GM23248 (cell line): ENCODE measurements at places on chromosomes 7 and 10. TPM values are rescaled to one million over a fixed set of nuclear protein-coding genes. Genes with fewer than 3 reads are reported as not detected.
A peak's percentile ranks its signal among the peaks of the same experiment; 100 is the strongest.

GRCh38 chr10:127302343-127302742 is 106.0 kb upstream of the INSYN2A start:
- no peak overlapping the region for H3K4me3 ChIP-seq
- DNase-seq, result no peak
- no peaks in the 10 kb centered on the region for H3K27me3 ChIP-seq
- no peaks in the 10 kb centered on the region for H3K36me3 ChIP-seq
- no peak overlapping the region for H3K27ac ChIP-seq

DNA sequence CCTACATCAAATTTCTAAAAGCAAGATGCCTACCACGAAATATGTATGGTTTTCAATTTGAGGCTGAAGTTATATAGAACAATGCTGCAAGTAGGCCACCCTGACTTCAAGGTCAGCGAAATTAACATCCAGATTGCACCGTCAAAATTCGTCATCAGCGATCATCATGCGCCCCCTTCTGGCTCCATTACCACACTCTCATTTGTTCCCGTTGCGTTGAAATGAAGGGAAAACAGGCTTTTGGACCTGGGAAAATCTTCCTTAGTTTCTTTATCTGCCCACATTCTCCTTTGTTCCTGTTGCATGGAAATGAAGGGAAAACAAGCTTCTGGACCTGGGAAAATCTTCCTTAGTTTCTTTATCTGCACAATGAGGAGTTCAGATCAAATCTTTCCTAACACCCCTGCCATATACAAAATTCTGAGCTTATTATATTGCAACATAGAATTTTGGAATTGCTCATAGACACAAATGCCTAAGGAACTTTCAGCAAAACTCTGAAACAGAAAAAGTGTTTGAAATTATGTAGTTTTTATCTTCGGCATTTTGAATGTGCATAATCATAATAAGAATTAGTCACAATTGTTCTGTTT is 98.2 kb upstream of the PRKCQ start:
- H3K27me3 ChIP-seq, result peaks cover 24% of the 10 kb centered on the region; the same call in 1 of the 2 replicates
- H3K36me3 ChIP-seq, result no peaks in the 10 kb centered on the region

DNA sequence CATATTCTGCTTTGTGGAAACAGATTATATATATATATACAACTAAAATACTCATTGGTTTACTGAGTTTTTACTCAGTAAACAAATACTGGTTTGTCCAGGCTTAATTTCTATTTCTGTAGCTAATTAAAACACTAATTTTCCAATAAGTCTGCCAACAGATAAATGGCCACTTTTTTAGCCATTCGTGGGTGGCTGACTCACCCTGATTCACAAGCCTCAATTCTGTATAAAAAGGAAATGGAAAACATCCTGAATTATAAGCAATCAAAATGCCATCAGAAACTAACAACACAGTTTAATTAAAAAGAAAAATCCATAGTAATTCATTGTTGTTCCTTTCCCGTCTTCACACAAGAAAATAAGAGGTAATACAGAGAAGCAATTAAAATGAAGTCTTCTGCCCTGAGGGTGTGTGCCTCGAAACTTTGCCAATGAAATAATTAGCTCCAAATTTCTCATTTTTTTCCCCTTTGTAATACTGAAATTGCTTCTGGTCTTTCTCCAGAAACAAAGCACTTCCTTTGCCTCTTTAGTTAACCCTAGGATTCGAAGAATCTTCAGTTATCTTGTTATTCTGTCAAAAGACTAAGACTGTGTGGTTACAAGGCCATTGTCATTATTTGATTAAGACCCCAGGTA is 118.7 kb upstream of the PTN start:
- no peaks in the 10 kb centered on the region for H3K27me3 ChIP-seq
- H3K27ac ChIP-seq, result peak overlapping the region; percentile 46
- peaks cover 25% of the 10 kb centered on the region for H3K4me1 ChIP-seq
- H3K4me3 ChIP-seq, result peak overlapping the region; percentile 34

- no peak overlapping the region for H3K27ac ChIP-seq
- no peaks in the 10 kb centered on the region for H3K36me3 ChIP-seq
- H3K27me3 ChIP-seq, result no peaks in the 10 kb centered on the region
- H3K4me3 ChIP-seq, result no peak overlapping the region
- H3K4me1 ChIP-seq, result peaks cover 52% of the 10 kb centered on the region
Observed at GRCh38 chr7:92737706-92738105, 98.7 kb downstream of the CDK6 start.

DNA sequence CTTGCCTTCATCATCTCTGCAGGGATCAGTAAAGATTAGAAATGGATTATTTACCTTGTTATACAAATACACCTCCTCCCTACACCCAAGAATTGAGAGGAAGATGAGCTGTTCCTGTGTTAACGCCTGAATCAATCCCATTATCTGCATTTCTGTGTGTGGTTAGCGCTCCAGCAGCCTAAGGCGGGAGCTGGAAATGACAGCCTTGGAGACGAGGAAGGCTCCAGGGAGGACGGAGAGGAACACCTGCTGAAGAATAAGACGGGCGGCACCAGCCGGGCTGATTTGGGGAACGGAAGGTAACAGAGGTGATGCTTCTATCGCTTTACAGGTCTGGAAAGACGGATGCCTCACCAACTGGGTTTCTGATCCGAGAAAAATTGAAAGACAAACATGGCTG is 34.2 kb upstream of the DDC start:
- no peak overlapping the region for H3K4me3 ChIP-seq
- H3K36me3 ChIP-seq, result peaks cover 13% of the 10 kb centered on the region; the same call in 1 of the 2 replicates
- no peak for DNase-seq
- no peaks in the 10 kb centered on the region for H3K4me1 ChIP-seq
- H3K27me3 ChIP-seq, result no peaks in the 10 kb centered on the region

- peaks cover 27% of the 10 kb centered on the region for H3K27me3 ChIP-seq
- H3K4me1 ChIP-seq, result 0 out of 2 replicates have a peak, but pooled peaks cover 2% of the 10 kb centered on the region
- peak overlapping the region; percentile 74 for H3K4me3 ChIP-seq
Observed at GRCh38 chr7:518630-519483, 789 bp downstream of the PDGFA start.

GRCh38 chr10:31914370-31914769 is 14.3 kb downstream of the ARHGAP12 start:
- peaks cover 27% of the 10 kb centered on the region for H3K4me1 ChIP-seq
- H3K27me3 ChIP-seq, result no peaks in the 10 kb centered on the region
- DNase-seq, result no peak

DNA sequence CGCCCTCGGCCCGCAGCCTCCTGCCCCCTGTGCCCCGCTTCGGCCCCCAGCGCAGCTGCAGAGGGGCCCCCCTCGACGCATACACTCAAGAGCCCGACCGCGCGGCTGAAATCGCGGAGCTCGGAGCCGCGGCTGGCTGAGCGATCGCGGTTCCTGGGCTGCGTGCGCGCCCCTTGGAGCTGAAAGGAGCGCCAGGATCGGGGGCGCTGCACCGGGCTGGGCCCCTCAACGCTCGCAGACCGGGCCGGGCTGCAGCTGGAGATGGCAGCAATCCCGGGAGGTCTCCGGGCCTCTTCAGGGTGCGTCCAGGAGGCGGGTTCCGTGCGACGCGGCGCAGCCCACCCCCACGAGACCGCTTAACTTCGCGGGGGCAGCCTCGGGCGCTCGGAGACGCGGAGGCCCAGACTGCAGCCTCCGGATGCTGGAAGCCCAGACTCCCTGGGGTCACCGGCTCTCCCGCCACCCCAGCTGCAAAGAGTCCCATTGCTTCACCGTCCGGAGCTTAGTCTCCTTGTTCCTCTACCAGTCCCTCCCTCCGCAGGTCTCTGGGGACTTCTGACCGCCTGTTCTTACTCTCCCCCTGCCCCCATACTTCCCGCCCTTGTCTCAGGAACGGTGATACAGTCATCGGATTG is 73.0 kb upstream of the LRRC4 start:
- no peaks in the 10 kb centered on the region for H3K27me3 ChIP-seq
- H3K4me3 ChIP-seq, result peak overlapping the region; percentile 67
- H3K27ac ChIP-seq, result no peak overlapping the region
- H3K36me3 ChIP-seq, result no peaks in the 10 kb centered on the region

- no peaks in the 10 kb centered on the region for H3K36me3 ChIP-seq
- no peaks in the 10 kb centered on the region for H3K4me1 ChIP-seq
- H3K4me3 ChIP-seq, result no peak overlapping the region
- 0 out of 2 replicates have a peak, but pooled peaks cover 2% of the 10 kb centered on the region for H3K27me3 ChIP-seq
- DNase-seq, result no peak
- H3K27ac ChIP-seq, result no peak overlapping the region
Observed at GRCh38 chr10:25689346-25690100, 244.5 kb upstream of the MYO3A start.

DNA sequence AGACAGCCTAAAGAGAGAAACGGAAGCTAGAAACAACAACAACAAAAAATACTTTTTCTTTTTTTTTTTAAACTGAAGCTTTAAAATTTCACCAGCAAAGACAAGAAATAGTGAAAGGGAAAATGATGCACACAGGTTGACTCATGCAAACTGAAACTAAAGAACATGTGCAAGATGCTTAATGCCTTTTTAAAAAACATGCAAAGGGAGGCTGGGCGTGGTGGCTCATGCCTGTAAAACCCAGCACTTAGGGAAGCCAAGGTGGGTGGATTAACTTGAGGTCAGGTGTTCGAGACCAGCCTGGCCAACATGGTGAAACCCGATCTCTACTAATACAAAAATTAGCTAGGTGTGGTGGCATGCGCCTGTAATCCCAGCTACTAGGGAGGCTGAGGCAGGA is 15.1 kb upstream of the CUBN start:
- H3K4me3 ChIP-seq, result no peak overlapping the region
- H3K4me1 ChIP-seq, result no peaks in the 10 kb centered on the region
- no peaks in the 10 kb centered on the region for H3K27me3 ChIP-seq
- DNase-seq, result peak; percentile 41
- H3K27ac ChIP-seq, result no peak overlapping the region

DNA sequence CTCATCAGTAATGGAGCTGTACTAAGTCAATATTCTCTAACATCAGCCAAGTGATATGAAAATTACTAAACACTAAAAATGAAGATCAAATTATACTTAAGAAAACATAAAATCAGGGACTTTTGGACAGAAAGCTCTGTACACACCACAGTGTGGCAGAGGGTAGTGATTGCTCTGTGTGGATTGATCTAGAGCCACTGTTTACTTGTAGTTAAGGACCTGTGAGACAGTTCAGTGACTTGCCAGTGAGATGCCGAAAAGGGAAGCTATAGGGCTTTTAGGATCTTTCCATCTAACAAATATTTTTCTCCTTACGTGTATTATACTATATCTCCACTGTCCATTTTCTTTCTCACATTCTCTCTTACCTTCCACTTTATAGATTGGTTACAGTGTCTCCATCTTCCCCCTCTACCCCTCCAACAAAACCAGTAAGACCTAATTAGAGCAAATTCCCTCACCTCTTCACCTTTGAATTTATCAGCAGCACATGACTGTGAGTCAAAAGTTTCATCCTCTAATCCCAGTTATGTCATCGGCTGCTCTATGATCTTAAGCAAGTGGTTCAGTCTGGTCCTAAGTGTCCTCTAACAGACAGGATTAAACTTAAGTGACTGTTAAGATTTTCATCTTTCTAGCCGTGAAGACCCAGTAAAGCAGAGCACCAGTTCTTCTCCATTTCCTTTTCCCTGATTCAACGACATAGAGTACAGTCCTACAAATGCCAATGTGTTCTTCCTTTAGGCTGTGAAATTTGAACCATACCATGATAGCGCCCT is 6.9 kb downstream of the PIK3CG start:
- no peak overlapping the region for H3K27ac ChIP-seq
- H3K36me3 ChIP-seq, result no peaks in the 10 kb centered on the region
- H3K27me3 ChIP-seq, result no peaks in the 10 kb centered on the region
- no peak overlapping the region for H3K4me3 ChIP-seq
- DNase-seq, result no peak

- no peaks in the 10 kb centered on the region for H3K36me3 ChIP-seq
- H3K4me3 ChIP-seq, result no peak overlapping the region
- H3K4me1 ChIP-seq, result no peaks in the 10 kb centered on the region
- H3K27ac ChIP-seq, result no peak overlapping the region
- H3K27me3 ChIP-seq, result peaks cover 2% of the 10 kb centered on the region; the same call in 1 of the 2 replicates
Observed at GRCh38 chr10:114328874-114329273, 75.4 kb downstream of the AFAP1L2 start.

GRCh38 chr7:98774884-98775283 is 94.9 kb downstream of the TMEM130 start:
- H3K27me3 ChIP-seq, result peaks cover 4% of the 10 kb centered on the region; the same call in 1 of the 2 replicates
- DNase-seq, result no peak
- no peak overlapping the region for H3K4me3 ChIP-seq
- H3K4me1 ChIP-seq, result no peaks in the 10 kb centered on the region

- H3K27ac ChIP-seq, result no peak overlapping the region
- peak overlapping the region; percentile 88 for H3K4me3 ChIP-seq
- peak; percentile 26 for DNase-seq
- no peaks in the 10 kb centered on the region for H3K27me3 ChIP-seq
Observed at GRCh38 chr10:122376364-122376961, 2.0 kb downstream of the PLEKHA1 start.

GRCh38 chr10:5453749-5454489 is 41.6 kb downstream of the NET1 start:
- DNase-seq, result no peak
- H3K4me3 ChIP-seq, result no peak overlapping the region
- H3K27ac ChIP-seq, result no peak overlapping the region

DNA sequence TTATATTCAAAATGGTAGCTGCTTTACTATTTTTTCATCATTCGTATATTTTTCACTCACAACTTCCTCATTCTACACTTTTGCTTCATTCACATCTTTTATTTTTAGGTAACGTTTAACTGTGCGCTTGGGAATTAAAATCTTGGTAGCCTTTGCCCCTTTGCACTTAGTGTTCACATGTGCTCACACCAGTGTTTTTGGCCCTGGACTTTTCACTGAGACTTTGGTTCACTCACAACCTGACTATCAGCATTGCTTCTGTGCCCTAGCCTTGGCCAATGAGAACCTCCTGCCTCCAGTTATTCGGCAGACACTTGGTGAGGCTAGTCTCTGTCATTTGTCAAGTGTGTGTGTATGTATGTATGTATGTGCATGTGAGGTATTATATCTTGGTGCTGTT is 596.9 kb downstream of the SORCS1 start:
- no peaks in the 10 kb centered on the region for H3K27me3 ChIP-seq
- DNase-seq, result no peak

DNA sequence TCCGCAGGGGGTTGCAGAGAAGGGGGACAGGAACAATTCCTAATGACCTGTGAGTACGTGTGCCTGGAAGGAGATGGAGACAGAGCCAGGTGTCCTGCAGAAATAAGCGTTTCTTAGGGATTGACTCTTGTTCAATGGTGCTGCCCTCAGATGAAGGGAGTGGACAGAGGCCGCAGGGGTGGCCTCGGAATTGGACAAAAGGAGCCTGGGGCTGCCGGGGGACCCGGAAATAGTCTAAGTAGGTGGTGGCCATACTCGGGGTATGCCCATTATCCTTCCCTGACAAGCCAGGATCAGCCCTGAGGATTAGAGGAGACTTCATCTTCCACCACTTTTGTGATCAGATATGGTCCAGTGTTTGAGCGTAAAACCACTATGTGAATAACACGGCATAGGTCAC is 39.2 kb downstream of the ELFN1 start:
- DNase-seq, result no peak
- no peaks in the 10 kb centered on the region for H3K36me3 ChIP-seq
- no peaks in the 10 kb centered on the region for H3K4me1 ChIP-seq
- H3K27ac ChIP-seq, result no peak overlapping the region
- H3K27me3 ChIP-seq, result no peaks in the 10 kb centered on the region

- H3K27ac ChIP-seq, result no peak overlapping the region
- DNase-seq, result peak; percentile 68
- peaks cover 5% of the 10 kb centered on the region; the same call in 1 of the 2 replicates for H3K4me1 ChIP-seq
- H3K36me3 ChIP-seq, result no peaks in the 10 kb centered on the region
Observed at GRCh38 chr10:11003679-11004078, 14.0 kb upstream of the CELF2 start.

CALML3 gene
- polyA plus RNA-seq, result not detected in 2 replicates

EEPD1 gene
- polyA plus RNA-seq, result 1.6 and 1.9 TPM in 2 replicates

PLEKHS1 gene
- not detected in 2 replicates for polyA plus RNA-seq

GIMAP4 gene
- not detected in 2 replicates for polyA plus RNA-seq

SLC26A3 gene
- not detected in 2 replicates for polyA plus RNA-seq

MMD2 gene
- polyA plus RNA-seq, result not detected in 2 replicates

TMEM225B gene
- 0.24 and 0.44 TPM in 2 replicates for polyA plus RNA-seq

CCDC126 gene
- polyA plus RNA-seq, result 6.8 and 9.5 TPM in 2 replicates

TUBB8 gene
- not detected in 2 replicates for polyA plus RNA-seq

FEZF1 gene
- polyA plus RNA-seq, result not detected in 2 replicates

ASB10 gene
- not detected in 2 replicates for polyA plus RNA-seq
